ENCODE measurements at places on chromosomes 3 and 15. TPM values are rescaled to one million over a fixed set of nuclear protein-coding genes. Genes with fewer than 3 reads are reported as not detected.

The NANOGP8 gene
- 49.6 TPM for total RNA-seq

The ECE2 gene
- 0.24 TPM for total RNA-seq

The CAV3 gene
- total RNA-seq, result not detected

The PIGB gene
- 6.1 TPM for total RNA-seq

The TLR9 gene
- total RNA-seq, result not detected

The TNIK gene
- total RNA-seq, result 49.2 TPM

- no peaks in the 10 kb centered on the region for H3K27me3 ChIP-seq
- no peak for DNase-seq
- 0 out of 2 replicates have a peak, but pooled peaks cover 3% of the 10 kb centered on the region for H3K36me3 ChIP-seq
- H3K27ac ChIP-seq, result no peak overlapping the region
- no peak overlapping the region for H3K4me3 ChIP-seq
- no peaks in the 10 kb centered on the region for H3K4me1 ChIP-seq
Measured at GRCh38 chr15:71471347-71471746, 339.0 kb upstream of the NR2E3 start.

- H3K4me3 ChIP-seq, result no peak overlapping the region
- H3K27me3 ChIP-seq, result peaks cover 25% of the 10 kb centered on the region
- H3K4me1 ChIP-seq, result peaks cover 11% of the 10 kb centered on the region
- H3K27ac ChIP-seq, result no peak overlapping the region
Measured at GRCh38 chr3:58334506-58334884, 1.8 kb downstream of the PXK start.

DNA sequence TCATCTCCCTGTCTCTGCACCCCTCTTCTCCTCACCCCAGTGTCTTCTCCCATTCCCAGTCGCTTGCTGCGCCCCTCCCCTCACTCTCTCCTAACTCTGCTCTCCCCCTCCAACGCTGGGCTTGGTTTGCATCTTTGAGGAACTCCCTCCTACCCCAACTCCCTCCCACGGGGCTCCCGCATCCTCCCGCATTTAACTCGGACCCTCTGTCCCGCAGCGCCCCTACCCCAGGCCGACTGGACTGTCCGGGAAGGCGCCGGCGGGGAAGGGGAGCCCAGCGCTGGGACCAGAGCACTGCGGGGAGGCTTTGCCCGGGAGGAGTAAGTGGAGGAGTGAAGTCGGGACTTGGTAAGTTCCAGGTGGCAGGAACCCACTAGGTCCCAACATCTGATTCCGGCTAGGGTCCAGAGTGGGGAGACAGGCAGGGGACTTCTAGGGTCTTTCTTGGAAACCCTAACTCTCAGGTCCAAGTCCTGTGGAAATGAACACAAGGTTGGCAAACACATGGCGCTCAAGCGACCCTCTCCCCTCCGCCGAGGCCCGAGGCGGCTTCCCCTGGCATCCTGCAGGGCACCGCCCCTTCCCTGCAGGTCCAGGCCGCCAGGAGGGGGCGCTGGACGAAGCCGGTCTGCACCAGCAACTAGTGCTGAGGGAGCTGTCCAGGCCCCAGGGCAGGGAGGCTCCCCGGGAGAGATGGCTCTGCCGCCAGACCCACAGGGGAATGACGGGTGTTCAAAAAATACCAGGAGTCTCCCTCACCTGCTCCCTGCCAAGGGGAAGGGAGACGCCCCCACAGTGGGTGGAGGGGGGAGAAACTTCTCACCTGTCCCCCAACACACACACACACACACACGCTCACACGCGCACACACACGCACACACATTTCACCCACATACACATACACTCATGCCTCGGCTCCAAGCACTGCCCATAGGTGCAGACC, 53.2 kb downstream of the LHFPL4 start:
- H3K27ac ChIP-seq, result no peak overlapping the region
- DNase-seq, result peak; percentile 94
- H3K27me3 ChIP-seq, result peaks cover 28% of the 10 kb centered on the region
- peak overlapping the region; percentile 98 for H3K4me3 ChIP-seq
- H3K36me3 ChIP-seq, result no peaks in the 10 kb centered on the region

GRCh38 chr3:72750405-72750965, 97.8 kb downstream of the SHQ1 start:
- 0 out of 2 replicates have a peak overlapping the region, but pooled peaks have one; percentile 67 for H3K27ac ChIP-seq
- H3K4me1 ChIP-seq, result no peaks in the 10 kb centered on the region
- H3K27me3 ChIP-seq, result no peaks in the 10 kb centered on the region
- H3K36me3 ChIP-seq, result no peaks in the 10 kb centered on the region
- no peak for DNase-seq
- H3K4me3 ChIP-seq, result no peak overlapping the region

GRCh38 chr15:72722071-72722696, 36.2 kb downstream of the BBS4 start:
- peaks cover 9% of the 10 kb centered on the region for H3K36me3 ChIP-seq
- 0 out of 2 replicates have a peak, but pooled peaks cover 2% of the 10 kb centered on the region for H3K4me1 ChIP-seq
- no peak overlapping the region for H3K27ac ChIP-seq
- DNase-seq, result peak; percentile 94
- H3K27me3 ChIP-seq, result no peaks in the 10 kb centered on the region

GRCh38 chr3:73727854-73728253, 103.1 kb upstream of the PDZRN3 start:
- H3K4me3 ChIP-seq, result no peak overlapping the region
- no peak for DNase-seq
- peaks cover 17% of the 10 kb centered on the region for H3K4me1 ChIP-seq
- H3K27me3 ChIP-seq, result no peaks in the 10 kb centered on the region
- no peak overlapping the region for H3K27ac ChIP-seq

DNA sequence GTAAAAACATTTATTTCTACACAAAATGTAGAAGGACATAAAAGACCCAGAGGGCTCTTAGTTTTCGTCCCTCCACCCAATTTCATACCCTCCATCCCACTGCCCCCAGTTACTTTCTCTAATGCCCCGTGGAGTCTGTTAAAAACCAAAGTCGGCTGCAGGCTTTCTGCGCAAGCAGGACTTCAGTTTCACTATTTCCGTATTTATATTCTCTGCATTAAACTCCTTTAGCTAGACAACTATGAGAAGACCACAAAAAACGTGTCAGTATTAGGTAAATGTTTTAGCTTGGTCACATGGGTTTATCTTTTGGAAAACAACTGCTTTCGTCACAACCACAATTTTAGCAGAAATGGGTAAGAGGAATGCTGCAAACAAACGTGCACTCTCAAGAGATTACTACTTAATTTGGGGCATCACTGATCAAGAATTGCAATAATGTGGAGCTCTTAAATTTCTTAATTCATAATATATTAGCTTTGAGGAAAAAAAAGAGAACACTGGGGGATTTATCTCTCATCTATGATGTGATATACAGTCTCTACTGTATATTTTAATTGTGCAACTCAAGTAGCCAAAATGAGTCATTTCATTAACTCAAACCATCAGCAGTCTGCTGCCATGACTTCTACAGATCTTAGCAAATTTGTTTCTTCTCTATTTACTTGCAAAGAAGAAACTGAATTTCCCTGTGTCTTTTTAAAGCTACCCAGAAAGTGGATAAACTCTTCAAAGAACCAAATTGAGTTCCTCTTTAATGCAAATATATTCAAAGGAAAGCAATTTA, 740 bp upstream of the NSMCE3 start:
- no peaks in the 10 kb centered on the region for H3K36me3 ChIP-seq
- no peaks in the 10 kb centered on the region for H3K27me3 ChIP-seq
- peaks cover 30% of the 10 kb centered on the region for H3K4me1 ChIP-seq
- no peak for DNase-seq

- H3K4me1 ChIP-seq, result peaks cover 26% of the 10 kb centered on the region
- peak; percentile 76 for DNase-seq
- H3K27me3 ChIP-seq, result no peaks in the 10 kb centered on the region
- H3K36me3 ChIP-seq, result no peaks in the 10 kb centered on the region
- 0 out of 2 replicates have a peak overlapping the region, but pooled peaks have one; percentile 19 for H3K4me3 ChIP-seq
Measured at GRCh38 chr15:76253691-76254473, 57.4 kb downstream of the ETFA start.

- no peak overlapping the region for H3K4me3 ChIP-seq
- H3K27ac ChIP-seq, result no peak overlapping the region
- H3K36me3 ChIP-seq, result no peaks in the 10 kb centered on the region
- no peaks in the 10 kb centered on the region for H3K4me1 ChIP-seq
- DNase-seq, result no peak
- H3K27me3 ChIP-seq, result no peaks in the 10 kb centered on the region
Measured at GRCh38 chr3:128366136-128366535, 100.6 kb downstream of the DNAJB8 start.
